ENCODE measurements at places on chromosomes 7 and 10.

GRCh38 chr7:88480896-88481295, 174.2 kb upstream of the STEAP4 start:
- no peak for DNase-seq

DNA sequence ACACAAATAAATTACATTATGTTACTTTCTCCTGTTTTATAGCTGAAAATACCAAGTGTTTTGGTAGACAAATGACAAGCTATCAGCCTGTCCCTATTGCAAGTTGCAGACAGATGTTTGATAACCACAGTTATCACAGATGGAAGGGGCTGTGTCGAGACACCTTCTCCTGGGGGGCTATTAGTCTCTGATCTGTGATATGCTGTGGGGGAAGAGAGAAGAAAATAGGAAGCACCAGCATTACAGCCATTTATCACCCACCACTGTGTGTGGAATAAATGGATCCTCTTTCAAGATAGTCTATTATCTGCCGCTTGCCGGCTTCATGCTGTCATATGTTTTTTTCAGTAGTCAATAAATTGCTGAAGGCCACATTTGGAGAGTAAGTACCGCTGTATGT, 597.2 kb upstream of the ADARB2 start:
- DNase-seq, result no peak

DNA sequence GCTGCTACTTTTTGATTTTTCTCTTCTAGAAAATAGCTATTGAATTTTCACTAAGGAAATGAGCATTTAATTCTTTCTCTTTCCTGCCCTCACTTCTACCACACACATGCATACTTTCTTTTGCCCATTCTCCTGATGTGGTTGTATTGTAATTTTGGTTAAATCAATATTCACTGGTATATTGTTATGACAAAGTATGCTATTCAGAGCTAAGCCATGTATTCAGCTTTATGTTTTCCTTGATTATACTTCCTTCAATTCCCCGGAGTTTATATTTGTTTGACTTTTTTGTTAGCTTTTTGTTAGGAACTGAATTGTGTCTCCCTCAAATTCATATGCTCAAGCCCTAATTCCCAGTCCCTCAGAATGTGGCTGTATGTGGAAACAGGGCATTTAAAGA, 24.0 kb downstream of the LRRC72 start:
- no peak for DNase-seq

GRCh38 chr7:76310102-76310957, 7.9 kb downstream of the HSPB1 start:
- DNase-seq, result no peak

DNA sequence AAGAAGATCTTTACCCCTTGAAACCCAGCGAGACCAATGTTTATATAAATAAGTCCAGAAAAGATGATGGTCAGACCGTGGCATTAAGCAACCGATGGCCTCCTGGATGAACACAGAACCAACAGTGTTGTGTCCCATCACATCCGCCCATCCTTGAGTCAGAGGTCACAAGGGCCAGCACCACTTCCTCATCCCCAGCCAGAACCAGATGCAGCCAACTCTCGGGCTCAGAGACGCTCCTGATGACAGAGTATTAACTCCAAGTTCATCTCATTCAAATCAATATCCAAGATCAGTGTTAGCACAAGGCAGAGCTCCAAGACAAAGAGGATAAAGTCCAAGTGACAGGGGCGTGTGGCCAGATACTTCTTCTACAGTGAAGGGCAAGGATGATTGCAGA, 63.5 kb downstream of the FAM53B start:
- no peak for DNase-seq

DNA sequence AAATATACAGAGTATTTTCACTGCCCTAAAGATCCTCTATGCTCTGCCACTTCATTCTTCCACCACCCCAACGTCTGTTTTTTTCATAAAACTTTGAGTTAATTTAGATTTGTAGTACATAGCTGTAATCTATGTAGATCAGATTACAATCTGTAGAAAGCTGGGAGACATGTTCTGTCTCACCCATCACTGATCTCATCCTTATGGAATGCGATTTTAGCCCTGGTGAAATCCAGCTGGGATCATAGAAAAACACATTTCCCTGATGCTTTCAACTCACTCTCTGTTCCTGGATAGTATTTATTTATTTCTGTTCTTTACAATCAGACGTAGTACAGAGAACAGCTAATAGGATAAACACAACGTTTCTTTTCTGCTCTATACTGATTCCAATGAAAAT, 521.0 kb downstream of the KIF20B start:
- no peak for DNase-seq

GRCh38 chr7:117716707-117717299, 156.4 kb downstream of the CTTNBP2 start:
- no peak for DNase-seq

GRCh38 chr10:22609251-22609650, 105.1 kb downstream of the PIP4K2A start:
- DNase-seq, result no peak

DNA sequence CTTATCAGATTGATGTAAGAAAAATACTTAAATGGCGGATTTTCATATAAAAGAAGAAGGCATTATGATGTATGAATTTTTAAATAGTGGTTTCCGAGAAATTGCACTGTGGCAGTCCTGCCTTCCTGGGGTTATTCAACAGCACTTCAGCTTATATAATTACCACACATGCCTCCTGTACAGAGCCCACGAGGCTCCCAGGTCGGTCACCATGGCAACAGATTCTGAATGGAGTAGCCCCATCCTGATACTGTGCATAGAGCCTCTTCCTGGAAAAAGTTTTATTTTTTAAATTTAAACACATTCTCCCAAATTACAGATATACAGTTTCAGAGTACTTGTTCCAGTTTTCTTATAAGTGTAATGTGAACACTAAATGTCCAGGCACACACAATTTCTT, 15.9 kb upstream of the ASB4 start:
- DNase-seq, result no peak

DNA sequence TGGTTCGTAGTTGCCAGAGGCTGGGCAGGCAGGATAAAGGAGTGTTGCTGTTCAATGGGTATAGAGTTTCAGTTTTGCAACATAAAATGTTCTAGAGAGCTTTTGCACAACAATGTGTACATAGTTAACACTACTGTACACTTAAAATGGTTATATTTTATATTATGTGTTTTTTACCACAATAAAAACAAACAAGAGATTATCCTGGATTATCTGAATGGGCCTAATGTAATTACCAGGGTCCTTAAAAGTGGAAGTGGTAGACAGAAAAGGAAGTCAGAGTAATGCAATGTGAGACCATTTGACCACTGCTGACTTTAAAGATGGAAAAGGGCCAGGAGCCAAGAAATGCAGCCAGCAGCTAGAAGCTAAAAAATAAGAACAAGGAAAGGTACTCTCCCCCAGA, 159.7 kb downstream of the SGMS1 start:
- no peak for DNase-seq

DNA sequence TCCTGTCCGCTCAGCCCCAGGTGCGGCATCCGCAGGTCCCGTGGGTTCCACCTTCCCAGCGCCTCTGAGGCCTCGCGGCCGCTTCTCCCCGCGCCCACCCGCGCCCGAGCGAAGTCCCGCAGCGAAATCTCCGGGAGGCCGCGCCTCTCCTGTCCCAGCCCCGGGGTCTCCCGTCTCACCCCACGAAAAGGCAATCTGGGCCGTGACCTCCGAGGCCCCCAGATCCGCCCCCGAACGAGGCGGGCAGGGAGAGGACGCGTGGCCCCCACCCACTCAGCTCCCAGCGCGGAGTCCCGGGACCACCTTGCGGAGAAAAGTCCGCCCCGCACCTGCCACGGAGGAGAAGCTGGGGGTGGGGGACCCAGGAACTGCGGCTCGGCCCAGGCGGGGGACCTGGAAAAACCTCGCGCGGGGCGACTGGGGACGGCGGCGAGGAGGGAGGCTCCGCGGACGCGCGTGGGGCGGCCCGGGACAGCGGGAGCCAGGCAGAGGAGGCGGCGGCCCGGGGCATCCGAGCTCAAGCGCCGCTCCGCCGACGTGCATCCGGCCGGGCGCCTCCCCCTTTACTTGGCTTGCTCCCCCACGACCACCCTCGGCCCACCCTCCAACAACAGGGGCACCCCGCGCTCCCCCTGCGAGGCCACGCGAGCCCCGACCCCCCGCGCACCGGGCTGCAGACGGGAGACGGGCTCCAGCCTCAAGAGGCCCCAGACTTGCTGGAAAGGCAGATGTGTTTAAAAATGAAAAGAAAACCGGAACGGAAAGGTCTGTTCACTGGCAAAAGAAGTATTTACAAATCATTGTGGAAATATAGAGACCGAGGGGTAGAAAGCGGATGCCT, 33.0 kb upstream of the RNF32 start:
- no peak for DNase-seq

GRCh38 chr7:95796617-95797016, 24.3 kb downstream of the DYNC1I1 start:
- DNase-seq, result no peak

GRCh38 chr10:15898046-15898445, 37.7 kb upstream of the MINDY3 start:
- no peak for DNase-seq

DNA sequence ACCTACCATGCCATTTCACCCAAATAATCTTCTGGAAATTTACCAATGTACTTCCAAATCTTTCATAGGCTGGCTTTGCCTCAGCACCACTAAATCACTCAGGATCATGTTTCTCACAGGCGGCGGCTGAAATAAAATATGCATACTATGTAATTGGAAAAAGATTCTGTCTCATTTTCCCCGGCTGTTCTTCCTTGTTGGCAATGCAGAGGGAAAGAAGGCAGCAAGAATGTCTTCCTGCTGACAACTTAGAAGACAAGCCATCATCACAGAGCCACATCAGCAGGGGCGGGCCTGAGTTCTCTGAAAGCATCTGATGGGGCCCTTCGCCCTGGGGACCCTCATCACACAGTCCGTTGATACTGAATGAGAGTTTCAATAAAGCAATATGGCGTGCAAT, 39.2 kb upstream of the COL1A2 start:
- DNase-seq, result no peak

DNA sequence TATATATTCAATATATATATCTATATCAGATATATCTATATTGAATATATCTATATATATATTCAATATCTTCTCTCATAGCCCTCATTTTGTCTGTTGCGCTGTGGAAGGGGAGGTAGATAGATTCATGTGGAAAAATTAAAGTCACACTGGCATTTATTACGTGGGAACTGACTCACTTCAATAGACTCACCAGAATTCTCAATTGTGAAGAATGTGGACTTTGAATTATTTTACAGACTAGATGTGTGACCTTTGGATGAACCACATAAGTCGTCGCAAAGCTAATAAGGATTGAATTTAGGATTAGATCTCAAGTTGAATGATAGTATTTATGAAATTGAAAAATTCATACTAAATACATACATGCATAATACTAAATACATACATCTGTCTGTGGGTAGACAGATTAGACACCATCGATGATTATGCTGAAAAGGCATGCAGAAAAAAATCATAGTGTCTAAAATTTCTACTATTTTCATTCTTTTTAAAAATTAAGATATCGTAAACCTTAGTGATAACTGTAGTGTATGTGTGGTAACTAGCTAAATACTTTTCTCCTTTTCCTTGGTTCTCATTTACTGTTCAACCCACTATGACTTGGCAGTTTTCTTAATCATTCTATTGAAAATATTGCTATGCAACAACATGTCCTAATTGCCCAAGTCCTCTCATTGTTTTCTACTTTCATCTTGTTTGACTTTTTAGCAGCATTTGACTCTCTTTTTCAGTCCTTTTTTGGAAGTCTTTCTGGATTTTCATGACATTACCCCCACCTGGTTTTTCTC, 61.8 kb upstream of the A1CF start:
- no peak for DNase-seq

DNA sequence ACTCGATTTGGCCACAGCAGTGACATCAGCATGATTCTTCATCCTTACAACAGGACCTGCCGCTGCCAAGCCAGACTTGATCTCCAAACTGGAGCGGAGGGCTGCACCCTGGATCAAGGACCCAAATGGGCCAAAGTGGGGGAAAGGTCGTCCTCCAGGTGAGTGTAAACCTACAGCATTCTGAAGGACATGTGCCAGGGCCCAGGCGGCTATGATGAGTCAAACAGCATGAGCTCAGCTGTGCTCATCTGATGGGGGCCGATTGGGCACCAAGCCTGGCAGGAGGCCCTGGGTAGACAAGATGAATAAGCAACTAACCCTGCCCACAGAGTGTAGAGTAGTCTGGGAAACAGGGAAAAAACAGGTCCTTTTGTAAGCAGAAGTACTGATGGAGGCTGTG, 14.4 kb upstream of the ATP6V0E2 start:
- DNase-seq, result no peak

DNA sequence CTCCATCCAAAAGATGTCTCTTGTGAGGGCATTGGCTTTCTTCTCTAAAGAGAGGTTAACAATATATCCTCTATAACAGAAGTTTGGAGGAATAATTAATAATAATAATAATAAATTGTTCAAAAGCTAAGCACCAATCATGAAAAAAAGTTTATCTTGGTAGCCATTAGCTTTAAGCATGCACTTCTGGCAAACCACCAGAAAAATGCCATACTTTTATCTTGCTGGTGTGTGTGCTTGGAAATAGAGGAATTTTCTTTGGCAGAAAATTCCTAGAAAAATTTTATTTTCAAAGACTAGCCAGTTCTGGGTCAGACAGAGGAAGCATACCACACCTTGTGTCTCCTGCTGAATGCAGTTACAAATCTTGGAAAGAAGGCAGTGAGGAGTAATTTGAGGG, 52.5 kb upstream of the NPY start:
- no peak for DNase-seq

DNA sequence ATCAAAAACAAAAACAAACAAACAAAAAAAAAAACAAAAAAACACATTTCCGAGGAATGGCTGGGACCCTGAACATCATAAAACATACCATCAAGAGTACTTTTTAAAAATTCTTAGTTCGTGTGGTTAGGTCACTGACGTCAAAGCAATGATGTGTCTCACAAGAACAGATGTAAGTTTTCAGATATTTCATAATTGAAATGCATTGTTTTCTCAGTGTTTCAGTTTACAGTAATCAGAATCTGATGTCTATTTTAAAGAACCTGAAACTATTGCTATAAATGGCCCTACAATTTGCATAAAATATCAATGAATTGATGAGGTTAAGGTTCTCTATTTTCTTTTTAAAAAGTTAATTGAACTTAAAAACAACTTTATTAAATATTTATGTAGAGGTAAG, 103.7 kb upstream of the HGF start:
- no peak for DNase-seq

Data from glomerular endothelial cell (primary cell).